Sciatic nerve (tissue), 2 donors: ENCODE measurements at places on chromosomes 16 and 17. TPM values are rescaled to one million over a fixed set of nuclear protein-coding genes. Genes with fewer than 3 reads are reported as not detected.

DNA sequence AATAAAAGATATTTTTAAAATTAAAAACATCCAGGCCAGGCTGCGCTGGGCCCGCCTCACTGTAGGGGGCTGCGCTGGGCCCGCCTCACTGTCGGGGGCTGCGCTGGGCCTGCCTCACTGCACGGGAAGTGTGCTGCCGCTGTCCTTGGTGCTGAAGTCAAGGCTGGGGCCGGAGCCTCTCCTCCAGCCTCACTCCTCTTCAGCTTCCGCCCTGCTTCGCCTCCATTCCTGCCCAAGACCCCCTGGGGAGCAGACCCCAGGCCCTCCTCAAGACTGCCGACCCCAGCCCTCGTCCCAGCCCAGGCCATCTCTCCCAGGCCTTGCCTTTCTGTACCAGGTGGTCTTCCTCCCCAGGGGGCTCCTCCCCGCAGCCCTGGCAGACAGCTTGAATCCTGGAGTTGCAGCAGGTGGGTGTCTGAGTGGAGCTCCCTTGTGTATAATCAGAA, 26.2 kb downstream of the ENDOV start:
- DNase-seq, result peak; percentile 73

DNA sequence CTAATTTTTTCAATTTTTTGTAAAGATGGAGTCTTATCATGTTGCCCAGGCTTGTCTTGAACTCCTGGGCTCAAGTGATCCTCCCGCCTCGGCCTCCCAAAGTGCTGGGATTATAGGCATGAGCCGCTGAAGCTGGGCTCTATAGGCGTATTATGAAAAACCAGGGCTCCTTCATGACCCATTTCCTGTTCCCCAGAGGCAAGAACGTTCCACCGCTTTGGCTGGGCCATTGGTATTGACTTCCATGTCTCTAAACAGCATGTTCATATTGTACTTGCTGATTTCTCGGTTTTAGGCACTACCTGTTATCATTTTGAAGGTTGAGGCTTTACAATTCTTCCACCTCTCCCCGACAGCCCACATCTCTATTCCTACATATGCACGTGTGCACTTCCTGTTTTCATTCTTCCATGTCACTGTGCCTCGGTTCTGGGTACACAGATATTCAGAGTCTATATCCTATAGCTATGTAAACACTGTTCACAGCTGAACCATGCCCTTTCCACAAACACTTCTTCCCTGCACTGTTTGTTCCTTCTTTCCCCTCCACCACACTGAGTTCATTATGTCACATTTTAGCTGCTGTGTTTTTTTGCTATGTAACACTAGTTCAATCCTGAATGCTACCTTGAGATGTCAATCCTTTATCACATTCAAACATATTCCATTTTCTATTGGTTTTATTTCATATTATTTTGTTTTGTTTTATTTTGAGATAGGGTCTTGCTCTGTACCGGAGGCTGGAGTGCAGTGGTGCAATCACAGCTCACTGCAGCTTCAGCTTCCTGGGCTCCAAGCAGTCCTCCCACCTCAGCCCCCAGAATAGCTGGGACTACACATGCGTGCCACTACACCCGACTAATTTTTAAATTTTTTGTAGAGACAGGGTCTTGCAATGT, 16.8 kb upstream of the MAPK3 start:
- DNase-seq, result no peak

GRCh38 chr17:65434251-65434650, 127.2 kb downstream of the AXIN2 start:
- no peak for DNase-seq

DNA sequence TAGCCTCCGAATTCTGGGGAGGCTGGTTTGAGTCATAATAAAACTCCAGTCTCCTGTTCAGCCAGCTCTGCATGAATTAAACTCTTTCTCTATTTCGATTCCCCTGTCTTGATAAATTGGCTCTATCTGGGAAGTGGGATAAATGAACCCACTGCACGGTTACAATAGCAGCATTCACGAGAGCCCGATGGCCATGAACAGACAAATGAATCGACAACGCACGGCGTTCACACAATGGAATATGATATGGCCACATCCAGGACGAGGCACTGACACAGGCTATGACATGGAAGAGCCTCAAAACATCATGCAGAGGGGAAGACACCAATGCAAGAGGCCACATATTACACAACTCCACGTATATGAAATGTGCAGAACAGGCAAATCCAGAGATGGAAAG, 5.6 kb upstream of the CARD14 start:
- DNase-seq, result no peak

DNA sequence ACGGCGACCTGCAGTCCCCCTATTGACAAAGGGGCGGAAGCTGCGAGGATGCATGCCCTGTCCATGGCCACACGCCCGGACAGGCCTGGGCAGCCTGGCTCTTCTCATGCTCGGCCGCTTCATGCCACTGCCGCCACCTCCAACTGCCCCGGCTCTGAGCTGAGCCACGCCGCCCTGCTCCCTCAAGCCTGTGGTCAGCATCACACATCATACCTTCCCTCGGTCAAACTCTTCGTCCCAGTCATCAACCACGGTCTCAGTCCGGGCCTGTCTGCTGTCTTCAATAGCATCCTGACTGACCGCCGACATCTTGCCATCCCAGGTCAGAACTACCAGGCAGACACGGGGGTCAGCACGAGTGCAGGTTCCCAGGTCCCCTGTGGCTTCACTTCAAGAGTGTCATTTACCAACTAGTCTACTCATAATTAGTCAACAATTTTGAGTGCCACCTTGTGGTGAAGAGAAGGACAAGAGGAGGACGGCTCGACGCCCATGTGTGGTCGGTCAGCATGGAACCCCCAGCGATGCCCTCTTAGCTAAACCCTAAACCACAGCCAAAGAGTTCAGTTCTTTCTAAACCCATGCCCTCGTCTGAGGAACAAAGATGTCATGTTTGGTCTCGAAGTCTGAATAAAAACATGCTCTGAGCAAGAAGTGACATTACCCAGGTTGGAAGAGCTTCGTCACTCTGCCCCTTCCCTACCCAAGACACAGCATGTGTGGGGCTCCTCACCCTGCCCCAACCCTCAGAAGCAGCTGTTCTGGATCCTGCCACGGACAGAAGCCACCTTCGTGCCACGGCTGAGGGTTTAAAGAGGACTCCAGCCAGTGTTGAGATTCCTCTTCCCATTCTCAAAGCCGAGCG, 16.9 kb upstream of the CYTH1 start:
- no peak for DNase-seq

DNA sequence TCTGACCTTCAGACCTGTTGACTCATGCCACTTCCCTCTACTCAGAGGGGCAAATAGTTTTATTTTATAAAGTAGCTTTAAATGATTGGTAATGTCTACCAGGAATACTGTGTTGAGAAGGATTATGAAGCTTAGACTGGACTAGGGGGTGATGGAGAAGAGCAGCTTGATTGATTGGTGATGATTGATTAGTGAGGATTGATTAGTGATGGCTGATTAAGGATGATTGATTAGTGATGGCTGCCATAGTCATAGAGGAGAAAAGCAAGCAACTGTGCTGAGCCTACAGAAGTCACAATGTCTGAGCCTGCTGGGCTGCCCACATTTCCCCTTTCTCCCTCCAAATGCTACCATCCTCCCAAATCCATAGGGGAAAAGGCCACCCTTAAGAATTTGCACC, 206.8 kb upstream of the SALL1 start:
- no peak for DNase-seq

DNA sequence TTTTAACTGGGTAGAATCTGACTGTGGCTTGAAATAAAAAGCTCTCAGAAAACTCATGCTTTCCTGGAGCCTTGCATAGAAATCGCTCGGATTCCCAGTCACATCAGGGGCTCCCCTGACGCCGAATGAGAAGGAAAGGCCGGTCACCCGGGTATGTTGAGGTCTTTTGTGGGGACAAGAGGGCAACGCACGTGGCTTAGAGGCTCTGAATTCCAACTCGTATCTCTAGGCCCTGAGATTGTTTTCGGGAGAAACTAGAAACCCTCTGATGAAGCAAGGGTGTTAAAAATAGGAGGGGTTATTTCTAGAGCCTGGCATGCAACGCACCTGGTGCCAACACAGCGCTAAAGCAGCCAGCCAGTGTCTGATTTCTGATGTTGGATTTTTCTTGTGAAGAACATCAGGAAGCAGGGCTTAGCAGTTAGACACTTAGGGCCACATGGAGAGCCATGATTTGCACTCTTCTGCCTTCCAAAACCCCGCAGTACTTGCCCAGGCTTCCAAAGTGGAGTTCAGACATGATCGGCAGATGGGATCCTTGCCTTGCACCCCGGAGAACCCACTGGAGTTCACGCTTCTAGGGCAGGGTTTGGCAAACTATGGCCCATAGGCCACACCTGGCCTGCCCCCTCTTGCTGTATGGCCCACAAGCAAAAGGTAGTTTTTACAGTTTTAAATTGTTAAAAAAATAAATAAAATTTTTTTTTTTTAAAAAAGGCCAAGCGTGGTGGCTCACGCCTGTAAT, 12.6 kb downstream of the CACNG1 start:
- DNase-seq, result no peak

DNA sequence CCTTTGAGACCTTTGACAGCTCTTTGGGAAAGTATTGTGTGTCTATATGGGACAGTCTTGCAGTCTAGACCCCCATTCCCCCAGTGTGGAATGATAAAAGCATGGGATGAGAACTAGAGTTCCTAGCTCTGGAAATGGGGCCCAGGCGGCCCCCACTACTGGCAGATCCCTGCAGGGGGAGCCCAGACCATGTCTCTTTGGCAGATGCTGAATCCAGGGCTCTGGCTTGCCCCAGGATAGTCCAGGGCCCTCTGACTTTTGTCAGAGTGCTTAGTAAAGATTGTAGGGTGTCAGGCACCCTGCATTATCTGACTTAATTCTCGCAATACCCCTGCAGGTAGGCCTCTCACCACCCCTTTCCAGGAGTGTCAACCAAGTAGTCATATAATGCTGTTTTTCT, 8.3 kb downstream of the ALKBH5 start:
- DNase-seq, result no peak

GRCh38 chr16:21697032-21697431, 33.3 kb downstream of the OTOA start:
- DNase-seq, result no peak

DNA sequence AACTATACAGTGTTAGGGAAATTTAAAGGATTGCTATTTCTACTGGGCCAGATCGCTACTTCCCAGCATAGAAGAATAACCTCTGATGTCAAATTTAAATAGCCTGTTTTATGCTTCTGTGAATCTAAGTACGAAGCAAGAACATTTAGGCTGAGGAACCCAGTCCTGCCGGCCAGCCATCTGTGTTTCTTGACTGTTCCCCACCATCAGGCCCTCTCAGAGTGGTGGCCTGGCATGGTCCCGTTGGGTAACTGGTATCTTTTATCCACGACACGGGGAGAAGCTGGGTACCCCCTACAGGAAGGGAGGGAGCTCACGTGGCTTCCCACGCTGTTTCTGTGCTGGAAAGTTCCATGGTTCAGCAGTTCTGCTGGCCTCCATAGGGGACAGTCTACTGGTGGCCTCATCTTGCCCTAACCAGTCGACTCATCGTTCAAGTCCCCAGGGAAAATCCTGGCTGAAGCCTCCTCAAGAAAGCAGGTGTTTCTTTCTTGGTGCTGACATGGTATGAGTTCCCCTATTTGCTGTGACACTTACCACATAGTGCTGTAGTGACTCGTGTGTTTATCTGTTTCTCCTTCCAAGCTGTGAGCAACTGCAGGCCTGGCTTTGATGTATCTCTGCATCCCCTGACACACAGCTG, 201.7 kb upstream of the NLRP1 start:
- DNase-seq, result no peak

DNA sequence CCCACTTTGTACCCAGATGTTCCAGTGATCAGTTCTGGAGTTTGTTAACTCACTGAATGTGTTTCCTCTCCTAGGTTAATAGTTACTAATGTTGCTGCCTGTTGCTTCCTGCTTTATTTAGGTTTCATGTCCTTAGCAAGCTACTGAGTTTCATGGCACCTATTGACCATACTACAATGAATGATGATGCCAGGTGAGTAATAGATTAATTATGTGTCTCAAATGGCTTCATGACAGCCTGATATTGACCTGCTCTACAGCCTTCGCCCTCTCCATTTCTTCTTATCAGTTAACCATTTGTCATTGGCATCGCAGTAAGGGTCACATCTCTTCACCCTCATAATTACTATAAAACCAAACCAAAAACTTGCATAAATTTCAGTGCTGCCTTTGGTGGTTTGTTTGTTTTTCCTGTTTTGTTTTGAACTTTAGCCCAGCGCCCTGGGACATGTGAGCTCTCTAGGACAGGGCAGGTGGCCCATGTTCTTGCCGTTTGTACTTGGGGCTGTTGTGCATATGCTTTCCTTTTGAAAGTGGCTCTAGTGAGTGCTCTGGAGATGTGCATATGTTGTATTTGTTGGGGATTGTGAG, 82.8 kb downstream of the AATF start:
- no peak for DNase-seq

- no peak for DNase-seq
Measured at GRCh38 chr17:31250229-31250628, 46.8 kb downstream of the OMG start.

- DNase-seq, result no peak
Measured at GRCh38 chr17:69907132-69907847, 167.7 kb upstream of the KCNJ16 start.

- DNase-seq, result no peak
Measured at GRCh38 chr16:26281381-26282110, 589.8 kb downstream of the HS3ST4 start.

DNA sequence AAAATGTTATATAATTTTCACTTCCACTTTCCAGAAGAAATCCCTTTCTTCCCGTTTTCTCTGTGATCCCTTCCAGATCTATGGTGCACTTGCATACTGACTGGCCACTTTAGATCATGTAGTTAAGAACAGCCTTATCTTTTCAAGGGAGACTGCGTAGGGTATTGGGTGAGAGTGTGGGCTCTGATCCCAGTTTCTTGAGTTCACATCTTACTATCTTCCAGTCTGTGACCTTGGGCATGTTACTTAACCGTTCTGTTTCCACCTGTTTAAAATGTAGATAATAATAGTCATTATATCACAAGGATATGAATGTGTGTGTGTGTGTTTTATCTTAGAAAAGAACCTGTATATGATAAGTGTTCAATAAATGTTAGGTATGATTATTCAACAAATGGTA, 83.7 kb downstream of the TANGO6 start:
- DNase-seq, result no peak

The GP1BA gene
- total RNA-seq, result not detected

The FA2H gene
- total RNA-seq, result 52.2 TPM

The MYL11 gene
- total RNA-seq, result not detected

The PAM16 gene
- 37.8 TPM for total RNA-seq

The SLC2A4 gene
- 6.1 TPM for total RNA-seq

The EZH1 gene
- total RNA-seq, result 105 TPM
